ENCODE measurements at places on chromosomes 5 and 9.

- DNase-seq = no peak
These were observed 81.2 kb downstream of the ZNF618 start for GRCh38 chr9:113957351-113957750.

- no peak for DNase-seq
These were observed 564.8 kb upstream of the CLINT1 start for GRCh38 chr5:158423623-158424200.

GRCh38 chr5:61689153-61689846, 357.2 kb downstream of the ZSWIM6 start:
- DNase-seq = no peak

- no peak for DNase-seq
These were observed 382.6 kb downstream of the ADGRV1 start for GRCh38 chr5:90941002-90941720.

- DNase-seq = no peak
These were observed 26.5 kb upstream of the CLPTM1L start for GRCh38 chr5:1371218-1371971.

DNA sequence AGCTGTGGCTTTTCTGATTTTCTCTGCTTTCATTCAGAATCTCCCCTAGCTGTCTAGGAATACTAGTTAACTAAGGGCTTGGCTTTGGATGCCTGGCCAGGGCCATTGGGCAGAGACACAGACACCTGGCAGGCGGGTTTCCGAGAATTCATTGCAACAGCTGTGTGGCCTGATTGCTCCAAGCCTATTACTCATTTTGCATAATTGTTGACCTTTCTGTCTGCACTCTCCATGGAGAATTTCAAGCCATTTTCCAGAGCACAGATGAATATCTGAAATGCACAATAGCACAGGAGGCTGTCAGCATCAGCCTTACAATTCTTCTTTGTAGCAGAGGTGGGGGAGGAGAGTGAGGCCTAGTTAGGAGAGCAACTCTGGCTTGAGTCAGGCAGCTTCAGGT, 310.5 kb downstream of the DMAC1 start:
- DNase-seq = no peak

DNA sequence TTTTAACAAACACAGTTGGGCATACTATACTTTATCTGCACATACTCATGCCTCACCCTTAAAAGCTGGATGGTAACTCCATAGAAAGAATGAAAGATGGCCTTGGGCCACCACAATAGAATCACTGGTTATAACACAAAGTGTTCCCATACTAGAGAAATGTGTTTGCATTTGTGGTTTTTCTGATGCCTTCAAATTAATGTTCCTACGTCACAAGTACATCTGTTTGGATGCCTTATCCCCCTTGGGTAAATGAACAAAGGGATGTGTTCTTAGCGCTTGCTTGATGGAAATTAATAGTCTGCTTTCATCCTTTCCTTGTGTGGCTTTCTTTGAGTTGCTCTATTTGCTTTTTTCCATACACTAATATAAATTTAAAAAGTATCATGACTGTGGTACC, 291.1 kb upstream of the PDE4D start:
- DNase-seq = no peak

Measured in stimulated activated naive CD8-positive, alpha-beta T cell treated with anti-CD3 and anti-CD28 coated beads, Interleukin-15, Interleukin-2, amounts not matched to agents 100 U/mL and 50 U/mL, for 24 hours (primary cell).